ENCODE measurements at places on chromosomes 5 and 9.

- no peak for DNase-seq
Measured at GRCh38 chr9:126377536-126377935, 50.9 kb downstream of the MVB12B start.

- DNase-seq: no peak
Measured at GRCh38 chr5:67986761-67987160, 228.8 kb upstream of the PIK3R1 start.

- DNase-seq: no peak
Measured at GRCh38 chr5:893137-893506, 438 bp downstream of the TRIP13 start.

DNA sequence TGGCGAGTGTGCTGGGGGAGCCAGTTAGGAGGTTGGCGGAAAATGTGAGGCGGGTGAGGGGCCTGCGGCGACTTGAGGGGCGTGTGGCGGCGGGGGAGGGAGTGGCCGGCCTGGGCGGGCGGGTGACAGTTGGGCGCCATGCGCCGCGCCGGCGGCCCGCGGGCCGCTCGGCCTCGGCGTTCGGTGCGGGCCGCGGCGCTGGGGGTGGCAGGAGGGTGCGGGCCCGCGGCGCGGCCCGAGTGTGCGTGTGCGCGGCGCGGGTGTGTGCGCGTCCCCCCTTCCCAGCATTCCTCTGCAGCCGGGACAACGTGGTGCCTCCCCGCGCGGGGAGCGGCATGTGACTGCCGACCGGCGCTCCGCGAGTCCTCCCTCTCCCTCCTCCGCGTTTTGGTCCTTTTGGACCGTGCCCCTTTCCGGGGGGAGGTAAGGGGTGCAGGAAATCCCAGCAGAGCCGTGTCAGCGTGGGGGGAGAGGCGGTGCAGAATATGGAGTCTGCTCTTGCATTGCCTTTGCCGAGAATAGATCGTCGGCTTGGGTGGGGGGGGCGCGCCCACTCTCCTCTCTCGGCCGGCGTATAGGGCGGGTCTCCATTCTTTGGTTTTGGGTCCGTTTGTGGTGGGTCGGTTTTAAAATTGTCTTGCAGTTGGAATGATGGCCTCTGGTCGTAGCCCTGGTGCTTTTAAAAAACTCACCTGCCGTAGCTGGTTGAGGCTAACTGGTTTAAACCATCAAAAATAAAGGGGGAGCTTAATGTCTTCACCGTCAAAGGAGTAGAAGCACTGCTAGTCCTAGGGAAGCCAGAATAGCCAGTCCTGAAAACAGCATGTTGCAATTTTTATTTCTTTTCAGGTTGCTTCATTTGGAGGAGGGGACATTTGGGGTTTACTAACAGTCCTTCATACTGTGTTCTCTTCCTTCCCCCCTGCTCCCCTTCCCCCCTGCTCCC is 2.0 kb downstream of the LARP1 start:
- peak; percentile 70 for DNase-seq

GRCh38 chr9:90073186-90073945 is 468.6 kb downstream of the GADD45G start:
- no peak for DNase-seq

- DNase-seq: no peak
Measured at GRCh38 chr9:17963498-17963897, 384.6 kb downstream of the SH3GL2 start.

DNA sequence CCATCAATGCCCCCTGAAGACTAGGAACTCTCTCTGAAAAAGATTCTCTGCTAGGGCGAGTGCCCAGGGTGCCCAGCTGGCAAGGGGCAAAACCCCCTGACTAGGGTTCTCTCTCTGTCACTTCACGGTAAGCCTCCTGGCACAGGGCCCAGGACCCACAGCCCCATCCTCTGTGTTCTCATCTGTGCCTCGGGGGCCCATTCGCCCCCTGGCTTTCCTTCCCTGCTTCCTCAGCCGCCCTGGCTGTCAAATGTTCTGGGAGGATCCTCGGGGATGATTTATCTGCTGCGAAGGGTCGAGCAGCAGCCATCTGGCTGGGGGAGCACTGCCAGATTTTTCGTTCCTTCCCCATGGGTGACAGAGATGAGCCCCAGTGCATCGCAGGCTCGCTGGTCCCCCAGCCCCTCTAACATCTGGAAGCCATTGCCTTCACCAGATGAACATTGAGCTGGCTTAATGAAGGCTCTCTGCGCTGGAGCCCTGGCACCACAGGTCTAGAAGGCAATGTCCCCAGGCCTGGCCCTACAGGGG is 24.2 kb downstream of the HMCN2 start:
- DNase-seq: no peak

DNA sequence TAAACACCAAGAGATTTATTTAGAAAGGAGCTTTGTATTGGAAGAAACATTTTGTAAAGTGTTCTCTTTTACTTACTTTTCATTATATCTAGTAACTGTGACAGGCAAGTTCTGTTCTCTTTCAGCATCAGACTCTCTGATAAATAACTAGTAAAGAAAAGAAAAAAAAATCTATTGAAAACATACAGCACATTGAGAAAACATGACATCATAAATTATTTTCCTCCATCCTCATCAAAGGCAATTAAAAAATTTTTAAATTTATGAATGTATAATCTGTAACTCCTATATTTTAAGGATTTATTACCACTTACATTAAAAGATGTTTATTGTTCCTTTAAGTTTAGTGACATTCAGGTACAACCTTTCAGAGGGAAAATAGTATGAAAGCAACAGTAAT is 11.1 kb downstream of the CCNH start:
- no peak for DNase-seq

GRCh38 chr9:8858596-8859161 is 1059.1 kb upstream of the DMAC1 start:
- no peak for DNase-seq

- no peak for DNase-seq
Measured at GRCh38 chr9:134896834-134897583, 16.4 kb downstream of the FCN2 start.

- no peak for DNase-seq
Measured at GRCh38 chr5:158406884-158407823, 548.2 kb upstream of the CLINT1 start.

GRCh38 chr9:116335392-116335791 is 181.8 kb downstream of the PAPPA start:
- DNase-seq: no peak

DNA sequence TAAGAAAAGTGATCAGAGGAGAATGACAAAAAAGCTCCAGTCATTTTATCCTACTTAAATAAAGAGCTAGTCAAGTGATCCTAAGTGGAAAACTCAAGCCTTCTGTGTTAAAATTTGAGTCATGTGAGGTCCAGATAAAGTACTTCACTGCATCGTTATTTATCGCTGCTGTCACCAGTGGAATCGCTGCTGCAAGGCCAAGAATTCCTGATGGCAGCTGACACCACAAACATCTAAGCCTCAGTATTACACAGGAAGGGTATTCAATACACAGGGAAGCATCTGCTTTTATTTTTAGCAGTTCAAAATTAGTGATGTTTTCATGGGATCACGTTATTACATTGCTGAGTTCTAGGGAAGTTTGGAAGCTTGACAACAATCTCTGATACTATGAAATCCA is 190.3 kb downstream of the GOLPH3 start:
- DNase-seq: no peak

DNA sequence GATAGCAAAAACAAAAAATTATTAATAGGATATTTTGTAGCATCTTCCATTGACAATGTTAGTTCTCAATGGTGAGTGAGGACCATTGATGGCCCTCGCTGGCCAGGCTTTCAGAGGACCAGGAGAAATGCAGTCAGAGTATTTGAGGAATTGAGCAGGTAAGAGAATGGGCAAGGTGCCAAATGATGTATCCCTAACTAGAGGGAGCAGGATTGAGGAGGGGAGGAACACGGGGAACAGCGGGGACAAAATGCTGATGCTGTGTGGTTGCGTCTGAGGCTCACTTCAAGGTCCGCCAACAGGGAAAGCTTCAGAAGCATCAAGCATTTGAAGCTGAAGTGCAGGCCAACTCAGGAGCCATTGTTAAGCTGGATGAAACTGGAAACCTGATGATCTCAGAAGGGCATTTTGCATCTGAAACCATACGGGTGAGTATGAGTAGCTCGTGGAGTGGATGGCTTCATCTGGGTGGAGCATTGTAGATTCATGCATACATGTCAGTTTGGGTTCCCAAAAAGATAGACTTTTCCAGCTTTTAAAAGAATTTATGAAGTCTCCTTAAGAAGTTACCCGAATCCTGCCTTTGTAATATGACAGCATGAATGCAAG is 16.2 kb downstream of the SPTAN1 start:
- DNase-seq: no peak

DNA sequence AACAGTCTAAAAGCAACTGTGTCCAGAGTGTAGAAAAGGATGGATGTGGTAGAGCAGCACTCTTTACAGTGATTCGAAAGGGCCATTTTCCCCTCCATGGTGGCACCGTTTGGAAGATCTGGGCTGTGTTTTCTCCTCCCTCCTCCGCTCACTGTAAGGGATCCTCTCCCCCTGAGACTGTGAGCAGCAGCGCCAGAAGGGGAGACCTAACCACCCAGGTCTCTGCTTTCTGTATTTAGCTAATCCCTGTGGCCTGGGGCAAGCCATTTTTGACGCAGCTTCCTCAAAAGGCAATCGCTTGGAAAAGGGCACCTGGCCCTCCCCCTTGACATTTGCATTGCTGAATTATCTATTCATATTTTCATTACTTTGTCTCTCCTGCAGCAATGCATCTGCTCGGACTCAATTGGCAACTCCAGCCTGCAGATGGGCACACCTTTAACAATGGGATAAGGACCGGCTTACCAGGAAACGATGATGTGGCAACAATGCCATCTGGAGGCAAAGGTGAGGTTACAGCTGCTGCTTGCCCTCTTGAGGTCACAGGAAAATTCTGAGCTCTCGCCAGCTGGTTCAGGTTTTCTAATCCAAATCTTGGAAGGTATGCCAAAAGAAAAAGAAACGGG is 244.3 kb upstream of the WWC1 start:
- no peak for DNase-seq

DNA sequence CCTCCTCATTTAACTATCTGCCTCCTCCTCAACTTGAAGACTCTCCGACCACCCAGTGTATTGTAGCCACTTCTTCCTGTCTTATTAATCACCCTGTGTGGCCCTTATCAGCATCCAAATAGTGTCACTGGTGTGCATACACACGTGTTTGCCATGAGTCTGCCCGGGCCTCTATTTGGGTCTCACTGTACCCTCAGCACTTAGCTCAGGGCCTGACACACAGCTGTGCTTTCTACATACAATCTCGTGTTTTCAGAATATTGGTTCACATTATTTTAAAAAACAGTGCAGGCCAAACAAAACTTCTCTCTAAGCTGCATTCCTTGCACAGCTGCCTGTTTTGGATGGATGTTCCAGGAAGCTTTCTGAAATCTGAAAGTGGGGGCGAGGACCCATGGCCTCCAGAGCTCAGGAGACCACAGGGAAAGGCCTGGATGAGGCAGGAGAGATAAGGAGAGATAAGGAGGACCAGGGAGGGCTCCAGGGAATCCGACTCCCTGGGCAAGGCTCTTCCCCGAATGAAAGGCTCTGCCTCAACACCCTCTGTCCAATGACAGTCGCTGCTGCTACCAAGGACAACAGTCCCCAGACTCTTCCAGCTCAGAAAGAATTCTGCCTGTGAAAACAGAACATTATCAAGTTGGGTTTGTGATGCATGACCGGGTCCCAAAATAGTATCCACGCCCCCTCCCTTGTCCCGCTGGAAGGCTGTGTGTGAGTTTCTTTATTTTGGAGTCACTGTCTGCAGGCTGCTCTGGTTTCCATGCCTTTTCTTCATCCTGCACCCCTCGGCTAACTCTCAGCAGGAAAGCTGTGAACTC is 255.6 kb downstream of the NSG2 start:
- DNase-seq: no peak

Measured in hematopoietic multipotent progenitor cell treated with erythropoietin and hydrocortisone succinate and interleukin-3 and kit ligand, for 15 days (in vitro differentiated cells).